Hematopoietic multipotent progenitor cell treated with erythropoietin and hydrocortisone succinate and interleukin-3 and kit ligand, for 15 days (in vitro differentiated cells): ENCODE measurements at places on chromosomes 2 and 18.

GRCh38 chr2:133642791-133643191 lies 74.5 kb upstream of the NCKAP5 start:
- no peak for DNase-seq

GRCh38 chr2:173307293-173307692 lies 47.4 kb upstream of the CDCA7 start:
- no peak for DNase-seq

- no peak for DNase-seq
These were observed 16.6 kb downstream of the CFLAR start for GRCh38 chr2:201132518-201132917.

GRCh38 chr18:64803471-64803870 lies 654.6 kb upstream of the LINC00305 start:
- DNase-seq: no peak

DNA sequence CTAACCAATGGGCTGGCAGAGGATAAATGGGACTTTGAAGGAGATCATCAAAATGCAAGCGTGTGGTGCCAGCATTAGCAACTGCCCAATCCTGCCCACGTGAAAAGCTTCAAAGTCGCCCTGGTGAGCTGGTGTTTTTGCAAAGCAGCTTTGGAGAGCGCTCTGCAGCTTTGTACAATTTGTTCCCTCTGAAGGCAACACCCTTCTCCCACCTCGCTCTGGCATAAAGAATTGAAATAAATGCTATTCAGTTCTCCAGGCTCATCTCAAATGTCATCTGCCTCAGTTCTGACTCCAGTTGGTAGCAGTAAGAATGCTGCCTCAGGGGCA lies 3.5 kb downstream of the COPS9 start:
- no peak for DNase-seq

DNA sequence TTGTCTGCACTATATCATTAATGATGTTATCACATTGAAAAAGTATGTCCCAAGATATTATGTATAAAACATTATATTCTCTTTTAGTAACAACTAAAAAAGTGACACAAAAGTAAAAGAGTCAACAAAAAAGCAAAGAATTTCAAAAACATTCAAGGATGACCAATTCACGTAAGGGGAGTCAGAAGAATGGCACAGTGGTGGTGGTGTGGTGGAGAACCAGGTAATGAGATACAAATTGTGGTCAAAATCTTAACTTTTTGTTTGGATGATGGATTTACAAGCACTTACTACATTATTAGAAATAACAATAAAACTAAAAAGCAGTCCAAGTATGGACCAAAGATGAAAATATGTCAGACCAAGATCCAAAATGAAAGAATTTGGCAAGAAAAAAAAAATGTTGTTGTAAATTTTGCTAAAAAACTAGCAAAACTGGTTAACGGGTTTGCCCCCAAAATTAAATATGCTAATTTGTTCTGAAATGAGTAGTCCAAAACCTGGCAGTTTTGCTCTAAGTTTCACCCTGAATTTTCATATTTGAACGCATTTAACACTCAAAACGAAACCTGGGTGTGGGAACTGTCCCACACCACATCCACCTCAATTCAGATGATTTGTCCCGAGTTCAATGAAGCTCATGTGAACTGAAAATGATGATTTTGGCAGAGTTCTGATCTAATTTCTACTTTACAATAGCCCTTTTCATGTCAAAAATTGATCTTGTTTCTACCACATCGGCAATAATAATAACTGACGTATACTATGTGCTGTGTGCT lies 135.8 kb downstream of the IKZF2 start:
- DNase-seq: no peak

DNA sequence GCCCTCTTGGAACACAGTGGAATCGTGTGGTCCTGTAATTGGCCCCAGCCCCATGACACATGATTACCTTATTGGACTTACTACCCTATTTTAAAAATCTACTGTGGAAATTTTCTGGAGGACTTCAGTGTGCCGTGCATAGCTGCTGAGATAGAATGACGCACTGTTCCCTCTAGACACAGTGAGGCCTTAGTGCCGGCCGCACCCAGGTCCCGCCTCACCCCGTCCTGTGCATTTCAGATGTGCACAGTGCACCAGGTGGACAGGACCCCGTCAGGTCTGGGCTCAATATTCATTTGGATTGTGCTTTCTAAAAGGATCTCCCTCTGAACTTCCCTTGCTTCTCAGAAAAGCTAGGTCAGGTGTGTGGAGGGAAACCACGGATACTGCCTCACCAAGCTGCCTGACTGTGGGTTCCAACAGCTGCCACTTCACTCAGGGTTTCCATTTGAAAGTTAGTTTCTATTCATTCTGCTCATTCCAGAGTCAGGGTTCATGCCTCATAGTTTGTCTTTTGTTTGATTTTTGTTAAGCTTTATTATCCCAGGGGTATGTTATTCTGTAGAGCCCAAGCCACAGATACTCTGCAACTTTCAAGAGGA lies 155.8 kb downstream of the PTGR3 start:
- no peak for DNase-seq
